Cerebellar cortex (tissue), 1 donor: ENCODE measurements at places on chromosomes 6 and 20.

DNA sequence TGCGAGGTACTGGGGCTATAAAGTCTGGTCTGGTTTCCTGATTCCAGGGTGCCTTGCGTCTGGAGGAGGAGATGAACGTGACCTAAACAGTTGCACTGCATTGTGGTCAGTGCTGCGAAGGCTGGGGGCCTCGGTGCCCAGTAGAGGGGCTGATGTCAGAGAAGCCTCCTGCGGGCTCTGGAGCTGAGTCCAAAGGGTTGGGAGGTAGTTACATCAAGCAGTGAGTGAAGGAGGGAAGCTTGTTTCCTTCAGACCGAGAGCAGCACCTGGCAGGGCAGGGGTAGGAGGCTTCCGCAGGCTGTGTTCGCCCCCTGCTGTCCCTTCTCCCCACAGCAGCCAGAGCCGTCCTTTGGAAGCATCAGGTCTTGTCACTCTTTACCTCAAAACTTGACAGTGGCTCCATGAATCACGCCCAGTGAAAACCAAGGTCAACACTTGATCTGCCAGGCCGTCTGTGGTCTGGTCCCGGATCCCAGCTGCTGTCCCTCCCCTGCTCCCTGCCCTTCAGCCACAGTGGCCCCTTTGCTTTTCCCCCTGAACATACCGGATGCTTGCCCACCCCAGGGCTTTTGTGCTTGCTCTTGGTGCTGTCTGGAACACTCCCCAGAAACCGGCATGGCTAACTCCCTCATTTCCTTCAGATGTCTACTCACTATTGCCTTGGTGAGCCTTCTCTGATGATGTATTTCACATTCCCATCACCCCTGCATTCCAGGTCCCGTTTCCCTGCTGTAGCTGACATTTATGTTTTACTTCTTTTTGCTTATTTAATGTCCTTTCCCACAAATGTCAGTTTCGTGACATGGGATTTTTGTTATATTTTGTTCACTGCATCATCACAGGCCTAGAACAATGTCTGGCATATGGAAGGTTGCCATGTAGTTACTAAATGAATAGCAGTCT is 7.0 kb downstream of the DYNLRB1 start:
- peak; percentile 54 for DNase-seq

DNA sequence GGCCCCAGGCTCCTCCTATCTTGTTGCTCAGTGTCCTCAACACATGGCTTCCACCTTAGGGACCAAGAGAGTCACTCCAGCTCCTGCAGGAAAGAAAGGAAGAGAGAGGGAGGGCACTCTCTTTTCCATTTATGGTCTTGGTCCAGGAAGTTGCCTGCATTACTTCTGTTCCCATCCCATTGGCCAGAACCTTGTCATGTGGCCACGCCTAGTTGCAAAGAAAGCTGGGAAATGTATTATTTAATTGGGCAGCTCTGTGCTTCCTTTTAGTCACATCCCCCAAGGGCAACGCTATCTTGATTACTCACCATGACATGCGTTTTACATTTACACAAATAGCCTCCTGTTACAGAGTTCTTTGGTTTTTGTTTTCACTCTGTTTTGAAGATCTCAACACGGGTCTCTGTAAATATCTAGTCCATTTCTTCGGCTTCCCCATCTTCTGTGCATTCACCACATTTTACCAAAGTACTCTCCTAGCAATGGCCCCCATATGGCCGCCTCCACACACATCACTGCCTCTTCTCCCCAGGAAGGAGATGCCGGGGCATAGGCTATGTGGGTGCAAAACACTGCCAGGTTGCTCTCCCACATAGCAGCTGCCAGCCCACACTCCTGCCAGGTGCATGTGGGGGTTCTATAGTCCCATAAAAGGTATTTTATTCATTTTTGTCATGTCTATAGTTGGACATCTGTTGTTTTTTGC is 35.7 kb upstream of the ZMYND8 start:
- DNase-seq: no peak

GRCh38 chr6:93624408-93624807 is 205.0 kb upstream of the EPHA7 start:
- peak; percentile 34 for DNase-seq

- no peak for DNase-seq
Measured at GRCh38 chr6:126524811-126525326, 185.0 kb downstream of the CENPW start.

- DNase-seq: peak; percentile 8
Measured at GRCh38 chr6:11938285-11938890, 73.7 kb upstream of the HIVEP1 start.

- DNase-seq: no peak
Measured at GRCh38 chr6:25927178-25927577, 3.3 kb downstream of the SLC17A2 start.

GRCh38 chr6:94175465-94175864 is 756.1 kb upstream of the EPHA7 start:
- no peak for DNase-seq

DNA sequence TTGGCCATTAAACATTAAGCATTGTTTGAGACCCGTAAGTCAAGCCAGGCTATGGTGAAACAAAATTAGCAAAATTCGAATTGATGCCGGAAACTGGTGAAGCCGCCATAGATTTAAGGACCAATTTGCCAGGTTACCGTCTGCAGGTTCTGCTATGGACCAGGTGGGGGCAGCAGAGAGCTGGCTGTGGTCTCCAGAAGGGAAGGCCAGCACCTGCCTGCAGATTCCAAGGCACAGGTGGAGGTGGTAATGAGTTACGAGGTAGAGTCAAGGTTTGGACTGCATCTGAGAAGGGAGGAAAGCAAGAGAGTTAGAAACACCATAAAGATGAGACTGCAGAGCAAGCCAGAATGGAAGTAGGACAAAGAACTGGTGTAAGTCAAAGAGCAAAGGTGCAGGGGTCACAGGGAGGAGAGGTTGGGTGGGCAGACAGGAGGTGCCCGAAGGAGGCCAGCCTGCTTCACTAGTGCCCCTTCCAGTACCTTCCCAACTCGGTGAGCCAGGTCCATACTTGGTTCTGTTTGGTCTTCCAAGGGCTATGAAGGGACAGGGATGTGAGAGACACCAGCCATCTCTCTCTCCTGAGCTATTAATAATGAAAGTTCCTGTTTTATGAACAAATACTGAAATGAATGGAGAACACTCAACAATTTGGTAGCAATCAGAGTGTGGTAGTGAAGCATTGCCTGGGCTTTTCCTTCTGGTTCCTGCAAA is 131.6 kb upstream of the ESR1 start:
- DNase-seq: peak; percentile 22

DNA sequence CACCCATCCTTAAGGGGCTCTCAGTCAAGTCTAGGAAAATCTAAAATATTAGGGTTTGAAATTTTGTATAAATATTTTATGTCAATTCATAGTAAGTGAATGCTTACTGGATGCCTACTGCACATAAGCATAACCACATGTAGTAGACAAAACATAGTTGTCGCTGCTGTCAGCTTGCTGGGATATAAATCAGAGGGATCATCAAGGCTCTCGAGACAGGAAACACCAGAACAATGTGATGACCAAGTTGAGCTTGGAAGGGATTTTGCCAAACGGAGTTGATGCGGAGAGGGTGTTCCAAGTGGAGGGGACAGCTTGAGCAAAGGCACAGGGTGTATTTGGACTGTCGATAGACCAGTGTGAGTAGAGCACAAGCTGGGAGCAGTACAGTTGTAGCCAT is 105.8 kb upstream of the SUPT3H start:
- DNase-seq: no peak

GRCh38 chr6:23003671-23004467 is 434.5 kb downstream of the HDGFL1 start:
- peak; percentile 83 for DNase-seq

- DNase-seq: no peak
Measured at GRCh38 chr6:107812234-107812769, 11.8 kb downstream of the SCML4 start.

DNA sequence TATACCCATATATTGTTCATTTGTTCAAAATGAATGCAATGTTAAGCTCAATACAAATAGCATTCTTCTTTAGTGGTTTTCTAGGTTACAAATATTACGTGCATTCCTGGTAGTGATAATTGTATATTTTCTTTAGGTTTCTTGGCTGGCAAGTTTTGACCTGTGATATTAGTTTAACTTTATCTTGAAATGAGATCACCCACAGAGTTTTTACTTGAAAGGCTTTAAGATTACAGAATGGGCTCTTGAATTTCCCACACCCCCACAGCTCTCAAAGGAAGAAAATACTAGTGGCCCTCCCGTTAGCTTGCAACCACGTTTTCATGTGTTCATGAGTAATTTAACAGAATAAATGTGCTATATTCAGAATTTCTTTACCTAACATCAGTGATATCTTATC is 1315.5 kb upstream of the GJE1 start:
- no peak for DNase-seq

DNA sequence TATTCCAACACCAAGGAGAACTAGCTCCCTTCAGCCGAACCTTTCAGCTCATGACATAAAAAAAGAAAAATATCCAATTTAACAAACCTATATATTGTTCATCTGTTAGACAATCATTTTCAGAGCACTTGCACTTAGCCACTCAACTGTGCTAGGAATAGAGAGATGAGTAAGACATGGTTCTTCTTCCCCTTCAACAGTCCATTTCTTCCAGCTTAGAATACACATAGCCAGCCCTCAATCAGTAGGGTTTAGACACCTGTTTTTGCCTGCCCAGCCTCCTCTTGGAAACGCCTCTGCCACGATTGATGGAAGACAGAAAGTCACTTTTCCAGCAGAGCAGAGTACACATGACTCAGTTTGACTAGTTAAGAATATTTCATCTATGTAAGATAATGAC is 21.8 kb downstream of the ADNP start:
- no peak for DNase-seq

GRCh38 chr6:157096522-157096921 is 226.8 kb downstream of the TMEM242 start:
- no peak for DNase-seq

GRCh38 chr20:2871111-2871465 is 2.2 kb upstream of the PTPRA start:
- DNase-seq: no peak

- no peak for DNase-seq
Measured at GRCh38 chr6:129215246-129215645, 332.3 kb downstream of the LAMA2 start.

GRCh38 chr6:79943133-79943532 is 4.2 kb downstream of the ELOVL4 start:
- no peak for DNase-seq

DNA sequence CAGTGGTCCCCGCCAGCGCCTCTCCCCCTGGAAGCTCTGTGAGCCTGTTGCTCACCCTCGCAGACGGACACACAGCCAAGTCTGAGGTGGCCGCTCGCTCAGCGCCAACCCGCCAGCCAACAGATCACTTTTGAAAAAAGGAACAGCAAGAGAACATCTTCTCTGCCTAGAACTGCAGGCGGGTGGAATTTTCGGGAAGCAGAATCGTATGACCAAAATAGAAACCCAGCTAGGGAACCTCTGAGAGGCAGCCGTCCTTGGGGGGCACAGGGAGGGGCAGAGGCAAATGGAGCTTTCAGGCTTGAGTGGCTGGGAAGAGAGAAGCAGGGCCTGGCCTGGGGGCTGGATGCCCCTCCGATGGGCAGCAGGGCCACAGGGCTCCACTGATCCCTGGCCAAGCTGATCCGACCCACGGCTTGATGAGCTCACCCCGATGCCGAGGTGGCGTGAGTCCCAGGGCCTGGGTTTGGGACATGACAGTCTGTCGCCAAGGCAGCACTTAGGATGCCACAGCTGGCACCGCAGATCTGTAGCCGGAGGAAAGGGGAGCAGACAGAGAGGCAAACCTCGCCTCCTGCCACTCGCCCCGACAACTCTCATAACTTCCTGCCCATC is 9.8 kb downstream of the NFATC2 start:
- DNase-seq: no peak

DNA sequence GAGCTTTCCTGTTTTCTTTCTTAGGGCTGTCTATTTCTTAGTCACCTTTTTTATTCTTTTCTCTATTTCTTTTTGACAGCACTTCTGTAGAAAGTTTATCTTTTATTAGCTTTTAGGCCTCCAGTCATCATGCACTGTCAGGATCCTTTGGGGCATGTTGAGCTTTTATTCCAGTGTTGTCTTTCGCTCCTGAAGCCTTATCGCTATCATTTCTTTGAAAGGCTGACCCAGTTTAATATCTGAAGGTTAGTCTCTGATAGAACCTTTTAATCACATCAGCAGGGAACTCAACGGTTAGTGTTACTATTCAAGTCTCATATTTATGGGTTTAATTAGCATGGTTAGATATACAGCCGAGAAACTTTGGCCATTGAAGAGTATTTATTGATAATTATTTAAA is 745.9 kb downstream of the TBC1D32 start:
- DNase-seq: no peak

- no peak for DNase-seq
Measured at GRCh38 chr20:15111654-15112053, 774.2 kb upstream of the FLRT3 start.

DNA sequence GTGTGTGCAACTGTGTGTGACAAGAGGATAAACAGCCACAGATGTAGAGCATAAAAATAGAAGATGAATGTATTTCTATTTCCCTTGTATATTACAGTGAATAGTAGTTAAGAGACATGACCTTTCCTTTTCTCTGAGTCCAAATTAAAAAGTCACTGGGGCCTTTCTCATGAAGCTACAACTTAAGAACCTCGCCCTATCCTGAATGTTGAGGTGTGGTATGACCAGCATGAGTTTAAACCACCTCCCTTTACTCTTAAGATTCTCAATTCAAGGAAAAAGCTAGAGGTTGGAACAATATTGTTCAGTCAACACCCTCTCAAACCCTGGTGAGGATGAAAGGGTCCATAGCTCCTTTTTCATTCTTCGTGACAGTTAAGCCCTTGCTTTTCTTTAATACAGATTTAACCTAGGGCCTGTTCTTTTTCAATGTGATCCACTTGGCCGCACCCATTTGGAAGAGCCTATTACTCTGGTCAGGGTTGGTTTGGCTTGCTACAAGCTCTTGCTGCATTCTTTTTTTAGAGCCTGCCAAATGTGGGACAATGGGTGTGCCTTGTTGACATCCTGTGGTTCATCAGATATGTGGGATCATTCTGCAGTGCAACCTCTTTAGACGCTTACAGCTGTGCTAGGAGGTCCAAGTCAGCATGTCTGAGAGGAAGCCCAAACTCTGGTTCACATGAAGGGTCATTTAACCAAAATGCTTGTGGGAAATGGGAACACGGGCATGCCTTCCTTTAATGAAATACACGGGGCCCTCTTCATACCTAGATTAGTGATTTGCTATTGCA is 290.0 kb downstream of the HAO1 start:
- DNase-seq: no peak

GRCh38 chr6:161459008-161459615 is 185.3 kb upstream of the AGPAT4 start:
- no peak for DNase-seq
